Activated CD4-positive, alpha-beta T cell treated with anti-CD3 and anti-CD28 coated beads, Interleukin-2, Interleukin-6, amounts not matched to agents 100 ng/mL and 50 ng/mL, durations not matched to agents 16 hours and 8 hours (primary cell): ENCODE measurements at places on chromosomes 5 and 9.

GRCh38 chr5:135490245-135491037, 38.3 kb upstream of the TIFAB start:
- DNase-seq = no peak

DNA sequence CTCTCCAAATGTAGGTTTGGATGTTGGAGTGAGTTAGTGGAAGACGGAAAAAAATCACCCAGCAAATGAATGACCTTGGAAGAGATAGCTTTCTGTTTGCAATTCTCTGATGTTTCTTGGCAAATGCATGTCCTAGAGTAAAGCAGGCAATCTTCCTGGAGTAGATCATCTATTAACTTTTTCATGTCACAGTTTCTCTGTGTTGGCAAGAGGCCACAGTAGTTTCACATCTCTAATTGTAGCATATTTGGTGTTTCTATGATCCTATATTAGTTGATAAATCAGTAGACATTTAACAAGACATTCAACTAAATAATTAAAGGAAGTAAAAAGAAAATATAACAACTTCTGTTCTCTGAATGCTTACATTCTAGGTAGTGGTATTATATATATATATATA, 138.2 kb upstream of the MINAR2 start:
- DNase-seq = no peak

DNA sequence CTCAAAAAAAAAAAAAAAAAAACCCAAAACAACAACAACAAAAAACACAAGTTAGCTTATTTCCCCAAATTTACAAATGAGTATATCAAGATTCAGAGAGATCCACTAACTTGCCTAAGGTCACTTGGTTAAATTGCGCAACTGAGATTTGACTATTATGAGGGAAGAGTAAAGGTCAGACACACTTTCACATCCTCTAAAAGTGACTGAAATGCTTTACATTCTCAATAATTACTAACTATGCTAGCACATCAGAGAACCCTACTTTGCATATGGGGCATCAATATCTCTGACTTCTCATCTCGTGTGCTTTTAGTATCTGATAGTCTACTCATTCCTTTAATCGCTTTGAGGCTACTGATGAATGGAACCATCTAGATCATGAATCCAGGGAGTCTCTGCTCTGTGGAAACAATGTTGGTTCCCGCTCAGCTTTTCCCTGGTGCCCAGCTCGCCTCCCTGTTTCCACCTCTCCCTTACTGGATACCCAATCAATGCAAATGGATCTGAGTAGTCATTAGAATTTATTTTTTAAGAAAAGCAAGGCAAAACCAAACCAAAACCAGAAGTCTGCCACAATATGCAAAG, 182.1 kb upstream of the TRIM32 start:
- no peak for DNase-seq

GRCh38 chr5:118788351-118788750, 200.0 kb downstream of the DTWD2 start:
- no peak for DNase-seq

- no peak for DNase-seq
These were observed 34.9 kb downstream of the GNAQ start for GRCh38 chr9:77996696-77997095.

DNA sequence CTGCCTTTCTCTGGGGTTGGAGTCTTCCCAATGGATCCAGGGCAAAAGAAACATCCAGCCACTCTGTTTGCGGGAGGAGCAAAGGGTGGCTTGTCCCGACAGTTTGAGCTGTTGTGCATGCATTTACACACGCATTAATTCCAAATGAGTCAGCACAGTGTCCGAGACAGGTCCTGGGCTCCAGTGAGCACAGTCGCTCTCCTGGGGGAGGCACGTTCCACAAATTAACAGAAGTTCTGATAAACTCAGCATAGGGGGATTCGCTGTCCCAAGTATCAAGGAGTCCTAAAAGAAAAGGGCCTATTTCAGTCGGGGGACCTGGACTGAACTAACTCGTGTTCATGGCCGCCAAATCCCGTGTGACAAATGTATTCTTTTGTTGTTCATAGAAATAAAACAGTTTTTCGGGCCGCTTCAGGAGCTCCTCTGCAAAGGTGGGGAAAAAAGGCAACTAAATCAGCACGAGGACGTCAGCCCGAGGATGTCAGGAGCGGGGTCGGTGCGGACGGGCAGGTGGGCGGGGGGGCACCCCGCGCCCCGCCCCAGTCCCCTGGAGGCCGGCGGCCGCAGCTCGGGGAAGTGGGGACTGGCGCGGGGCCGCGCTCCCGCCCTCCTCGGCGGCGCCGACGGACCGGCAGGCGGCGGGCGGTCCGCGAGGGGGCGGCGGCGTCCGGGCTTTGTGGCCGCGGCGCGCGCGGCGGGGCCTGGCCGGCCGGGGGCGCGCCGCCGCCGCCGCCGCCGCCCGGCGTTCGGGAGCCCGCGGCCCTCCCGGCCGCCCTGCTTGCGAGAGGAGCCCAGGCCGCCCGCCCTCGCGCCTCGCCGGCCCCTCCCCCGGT, at the start of gene MSANTD3:
Gene MSANTD3, plus strand, starts transcription at position 614 of the 836 bp plus-strand sequence. CDS start 14,796 bp downstream, outside the sequence.
- peak; percentile 53 for DNase-seq

DNA sequence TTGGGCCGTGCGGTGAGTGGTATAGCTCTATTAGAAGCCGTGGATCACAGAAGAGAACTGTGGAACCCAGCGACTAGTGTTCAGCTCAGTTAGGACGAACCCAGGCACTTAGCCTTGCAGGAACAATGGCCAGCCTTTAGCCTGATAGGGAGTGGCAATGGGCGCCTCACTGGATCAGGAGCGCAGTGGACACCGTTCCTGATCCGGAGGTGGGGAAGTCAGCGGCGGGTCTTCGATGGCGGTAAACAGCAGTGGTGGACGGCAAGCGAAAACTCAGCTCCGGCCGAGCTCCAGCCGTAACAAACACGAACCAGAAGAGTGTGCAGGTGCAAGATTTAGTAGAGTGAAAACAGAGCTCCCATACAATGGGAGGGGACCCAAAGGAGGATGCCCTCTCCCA, 340.0 kb downstream of the TLE4 start:
- DNase-seq = no peak

GRCh38 chr9:131411719-131412681, 18.1 kb downstream of the PRRC2B start:
- DNase-seq = no peak

DNA sequence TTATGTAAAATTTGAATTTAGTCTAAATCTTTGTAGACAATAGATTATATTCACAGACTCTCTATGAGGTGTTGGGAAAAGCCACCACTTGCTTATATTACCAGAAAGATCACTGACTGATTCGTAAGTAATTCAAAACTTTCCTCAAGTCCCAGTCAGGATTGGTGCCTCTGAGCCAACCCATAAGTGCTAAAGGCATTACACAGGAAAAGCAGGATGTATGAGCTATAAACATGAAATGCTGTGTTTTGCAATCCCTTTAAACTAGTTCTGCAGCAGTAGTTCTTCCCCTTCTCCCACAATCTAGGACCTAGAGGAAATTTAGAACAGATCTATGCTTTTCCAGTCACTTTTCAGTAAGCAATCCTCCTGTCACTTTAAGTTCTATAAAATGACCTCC, 48.0 kb downstream of the SHLD3 start:
- no peak for DNase-seq

GRCh38 chr9:35726931-35727330, 5.1 kb downstream of the TLN1 start:
- DNase-seq = peak; percentile 44

DNA sequence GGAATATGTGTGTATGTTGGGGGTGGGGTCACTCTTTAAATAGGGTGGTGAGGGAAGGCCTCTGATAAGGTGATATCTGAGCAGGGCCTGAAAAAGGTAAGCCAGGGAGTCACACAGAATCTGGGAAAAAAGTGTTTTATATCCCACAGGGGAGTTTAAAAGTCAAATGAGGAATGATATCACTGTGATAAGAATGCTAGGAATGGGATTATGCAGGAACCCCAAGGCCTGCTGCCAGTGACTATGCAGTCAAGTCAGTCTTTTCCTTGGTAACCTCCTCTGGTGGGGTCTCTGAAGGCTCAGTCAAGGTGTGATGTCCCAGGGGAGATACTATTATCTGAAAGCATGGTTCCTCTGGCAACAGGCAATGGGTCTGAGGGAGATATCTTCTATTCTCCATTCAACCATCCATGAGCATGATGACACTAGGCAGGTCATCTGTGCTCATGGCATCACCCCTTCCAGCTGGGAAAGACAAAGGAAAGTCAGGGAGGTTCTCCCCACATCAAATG, 53.5 kb downstream of the GRIA1 start:
- DNase-seq = no peak

DNA sequence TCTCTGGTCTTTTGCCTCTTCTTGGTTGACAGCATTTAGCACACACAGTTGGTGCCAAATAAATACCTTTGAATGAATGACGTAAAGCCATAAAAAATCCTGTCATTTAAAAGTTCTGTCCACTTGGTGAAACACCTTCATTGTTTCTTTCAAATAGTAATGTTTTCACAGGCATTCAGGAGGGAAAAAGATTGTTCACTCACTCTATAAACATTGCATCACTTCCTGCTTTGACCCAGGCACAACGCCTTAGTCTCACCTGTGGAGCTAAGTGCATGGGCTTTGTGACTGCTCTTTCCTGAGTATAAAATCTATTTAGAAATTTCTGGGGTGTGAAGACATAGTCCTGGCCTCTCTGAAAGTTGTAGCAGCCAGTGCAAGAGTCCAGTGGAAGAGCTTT, 88.9 kb upstream of the CXCL14 start:
- no peak for DNase-seq

- no peak for DNase-seq
These were observed 103.6 kb downstream of the LURAP1L start for GRCh38 chr9:12878351-12878978.

- no peak for DNase-seq
These were observed 768.6 kb upstream of the C9orf72 start for GRCh38 chr9:28341913-28342312.

- DNase-seq = no peak
These were observed 63.7 kb downstream of the DENND4C start for GRCh38 chr9:19294219-19294618.

GRCh38 chr9:86185872-86186271, 73.6 kb downstream of the C9orf153 start:
- no peak for DNase-seq

- no peak for DNase-seq
These were observed 35.1 kb upstream of the ZCCHC7 start for GRCh38 chr9:37085233-37085632.

DNA sequence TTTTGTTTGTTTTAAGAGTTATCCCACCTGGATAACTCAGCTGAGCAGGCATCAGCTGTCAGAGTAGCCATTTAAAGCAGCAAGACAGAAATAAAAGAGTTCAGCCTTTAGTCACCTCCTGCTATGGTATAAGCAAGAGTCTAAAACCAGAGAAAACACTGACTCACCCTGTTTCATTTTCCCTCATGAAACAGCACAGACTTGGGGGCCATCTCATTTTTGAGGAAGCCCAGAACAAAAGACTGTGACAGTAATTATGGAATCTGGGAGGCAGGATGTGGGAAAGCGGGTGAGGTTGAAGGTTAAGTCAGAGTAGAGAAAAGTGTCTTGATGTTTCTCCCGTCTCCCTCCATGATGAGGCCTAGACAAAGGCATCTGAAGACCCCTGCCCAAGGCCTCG, 90.2 kb upstream of the FAM174A start:
- DNase-seq = peak; percentile 8
